Bronchus fibroblast of lung (primary cell): ENCODE measurements at places on chromosomes 12 and 14. TPM values are rescaled to one million over a fixed set of nuclear protein-coding genes. Genes with fewer than 3 reads are reported as not detected.

Gene DPPA3
- total RNA-seq, result not detected in 2 replicates

Gene UNC79
- not detected in 2 replicates for total RNA-seq

Gene SINHCAF
- 35.7 and 48.8 TPM in 2 replicates for total RNA-seq

Gene PROX2
- not detected in 2 replicates for total RNA-seq

Gene KRT82
- total RNA-seq, result not detected in 2 replicates

Gene ADGRD1
- under 0.01 and 0.84 TPM in 2 replicates for total RNA-seq

Gene RIPK3
- 0.45 and 0.84 TPM in 2 replicates for total RNA-seq
